ENCODE measurements at places on chromosomes 3 and 15.

GRCh38 chr3:134597390-134597970 lies 53.3 kb downstream of the KY start:
- peak; percentile 36 for DNase-seq

GRCh38 chr15:68572921-68573320 lies 5.9 kb upstream of the CORO2B start:
- no peak for DNase-seq

GRCh38 chr3:42702066-42702951 lies at the start of gene HHATL:
TSS of gene HHATL (minus strand) at chr3:42702798. CDS start at chr3:42700826, 1,972 bp downstream.
- no peak for DNase-seq

GRCh38 chr3:116971531-116971930 lies 262.0 kb downstream of the TUSC7 start:
- DNase-seq, result no peak

GRCh38 chr3:144548346-144548745 lies 576.7 kb downstream of the DIPK2A start:
- no peak for DNase-seq

DNA sequence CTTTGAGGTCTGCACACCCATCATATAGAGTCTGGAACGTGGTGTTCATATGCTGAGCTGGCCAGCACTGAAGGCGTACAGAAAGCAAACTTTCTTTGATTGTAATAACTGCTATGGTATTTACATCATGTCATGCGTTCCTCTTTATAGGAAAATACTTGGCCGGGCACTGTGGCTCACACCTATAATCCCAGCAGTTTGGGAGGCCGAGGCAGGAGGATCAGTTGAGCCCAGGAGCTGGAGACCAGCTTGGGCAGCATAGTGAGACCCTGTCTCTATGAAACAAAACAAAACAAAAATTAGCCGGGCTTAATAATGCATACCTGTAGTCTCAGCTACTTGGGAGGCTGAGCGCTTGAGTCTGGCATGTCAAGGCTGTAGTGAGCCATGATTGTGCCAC lies 3.4 kb upstream of the SNX22 start:
- DNase-seq, result no peak

- DNase-seq, result no peak
Observed at GRCh38 chr3:193546129-193546528, 8.6 kb downstream of the ATP13A4 start.

DNA sequence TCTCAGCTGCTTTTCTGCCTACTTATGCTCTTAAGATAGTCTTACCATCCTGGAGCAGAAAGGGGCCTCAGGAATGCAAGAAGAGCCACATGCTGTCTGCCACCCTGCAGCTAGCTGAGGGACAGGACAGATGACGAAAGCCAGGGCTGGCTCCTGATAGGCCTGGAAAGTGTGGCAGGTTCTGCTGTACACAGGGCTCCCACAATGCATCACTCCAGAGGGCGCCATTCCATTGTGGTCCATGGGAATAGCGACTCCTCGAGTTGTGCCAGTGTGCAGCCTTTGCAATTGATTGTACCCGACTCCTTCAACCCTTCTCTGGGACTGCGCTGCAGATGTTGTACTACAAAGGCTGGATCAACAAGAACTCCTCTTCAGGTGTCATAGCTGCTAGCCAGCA lies 11.2 kb downstream of the ACAN start:
- no peak for DNase-seq

GRCh38 chr15:79064496-79064895 lies 26.1 kb downstream of the RASGRF1 start:
- DNase-seq, result no peak

DNA sequence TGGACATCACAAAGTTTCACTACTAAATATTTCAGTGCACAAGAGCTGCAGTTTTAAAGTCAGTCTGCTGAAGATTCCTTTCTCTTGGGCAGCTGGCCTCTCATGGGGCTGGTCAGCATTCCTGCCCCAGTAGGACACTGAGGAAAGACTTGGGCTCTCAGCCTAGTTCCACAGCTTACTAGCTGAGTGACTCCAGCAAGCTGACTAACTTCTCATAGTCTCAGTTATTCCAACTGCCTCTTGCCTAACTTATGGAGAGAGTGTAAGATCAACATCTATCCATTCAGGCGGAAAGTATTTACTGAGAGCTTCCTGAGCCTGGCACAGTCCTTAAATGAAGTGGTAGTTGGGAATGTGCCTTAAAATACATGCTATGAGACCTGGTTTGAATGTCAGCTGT lies 27.0 kb downstream of the TM4SF4 start:
- DNase-seq, result no peak

GRCh38 chr3:12662593-12663400 lies 1.1 kb downstream of the RAF1 start:
- peak; percentile 75 for DNase-seq

GRCh38 chr15:49235446-49236124 lies 65.5 kb downstream of the GALK2 start:
- DNase-seq, result peak; percentile 83

GRCh38 chr15:56982987-56983386 lies 64.5 kb downstream of the TCF12 start:
- no peak for DNase-seq

DNA sequence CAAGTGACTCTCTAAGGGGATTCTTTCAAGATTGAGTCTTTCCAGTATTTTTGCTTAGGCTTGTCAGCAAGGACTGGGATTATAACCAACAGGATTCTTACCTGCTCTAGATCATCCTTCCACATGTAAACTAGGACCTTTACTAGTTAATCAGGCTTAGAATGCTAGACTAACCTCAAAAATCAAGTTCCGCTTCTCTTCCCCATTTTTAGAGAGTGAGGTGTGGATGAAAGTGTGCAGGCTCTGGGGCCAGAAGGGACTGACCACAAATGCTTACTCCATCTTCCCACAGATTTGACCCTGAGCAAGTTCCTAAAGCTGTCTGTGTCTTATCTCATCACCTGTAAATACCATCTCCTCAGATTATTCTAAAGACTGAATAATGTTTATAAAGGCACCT lies 89.5 kb upstream of the IL12A start:
- no peak for DNase-seq
